Activated T-helper 17 cell treated with anti-CD3 and anti-CD28 coated beads, Interleukin-2, amount 50 U/mL, for 72 hours (primary cell): ENCODE measurements at places on chromosomes 4 and X.

DNA sequence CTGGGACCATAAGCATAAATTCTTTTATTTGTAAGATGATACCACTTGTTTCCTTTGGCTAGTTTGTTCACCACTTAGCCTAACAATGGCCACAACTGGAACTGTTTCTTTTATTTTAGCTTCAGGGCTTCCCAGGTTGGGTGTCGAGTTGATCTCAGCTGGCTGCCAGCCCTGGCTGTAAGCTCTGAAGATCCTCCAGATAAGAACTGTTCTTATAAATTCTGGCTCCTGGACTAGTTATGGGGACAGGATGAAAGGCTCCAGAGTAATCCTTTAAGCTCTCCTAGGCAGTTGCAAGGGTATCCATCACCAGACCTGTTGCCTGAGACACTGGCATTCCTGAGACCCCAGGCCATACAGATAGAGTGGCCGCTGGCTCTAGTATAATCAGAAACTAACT lies 129.4 kb upstream of the ACSL4 start:
- ATAC-seq: no peak

GRCh38 chr4:36841583-36842326 lies 402.8 kb upstream of the NWD2 start:
- ATAC-seq: no peak

GRCh38 chr4:40842725-40843423 lies 93.1 kb downstream of the NSUN7 start:
- ATAC-seq: no peak

GRCh38 chr4:2694691-2695090 lies 61.4 kb downstream of the TNIP2 start:
- no peak for ATAC-seq

GRCh38 chrX:63101879-63102620 lies 249.1 kb downstream of the SPIN4 start:
- ATAC-seq: no peak

DNA sequence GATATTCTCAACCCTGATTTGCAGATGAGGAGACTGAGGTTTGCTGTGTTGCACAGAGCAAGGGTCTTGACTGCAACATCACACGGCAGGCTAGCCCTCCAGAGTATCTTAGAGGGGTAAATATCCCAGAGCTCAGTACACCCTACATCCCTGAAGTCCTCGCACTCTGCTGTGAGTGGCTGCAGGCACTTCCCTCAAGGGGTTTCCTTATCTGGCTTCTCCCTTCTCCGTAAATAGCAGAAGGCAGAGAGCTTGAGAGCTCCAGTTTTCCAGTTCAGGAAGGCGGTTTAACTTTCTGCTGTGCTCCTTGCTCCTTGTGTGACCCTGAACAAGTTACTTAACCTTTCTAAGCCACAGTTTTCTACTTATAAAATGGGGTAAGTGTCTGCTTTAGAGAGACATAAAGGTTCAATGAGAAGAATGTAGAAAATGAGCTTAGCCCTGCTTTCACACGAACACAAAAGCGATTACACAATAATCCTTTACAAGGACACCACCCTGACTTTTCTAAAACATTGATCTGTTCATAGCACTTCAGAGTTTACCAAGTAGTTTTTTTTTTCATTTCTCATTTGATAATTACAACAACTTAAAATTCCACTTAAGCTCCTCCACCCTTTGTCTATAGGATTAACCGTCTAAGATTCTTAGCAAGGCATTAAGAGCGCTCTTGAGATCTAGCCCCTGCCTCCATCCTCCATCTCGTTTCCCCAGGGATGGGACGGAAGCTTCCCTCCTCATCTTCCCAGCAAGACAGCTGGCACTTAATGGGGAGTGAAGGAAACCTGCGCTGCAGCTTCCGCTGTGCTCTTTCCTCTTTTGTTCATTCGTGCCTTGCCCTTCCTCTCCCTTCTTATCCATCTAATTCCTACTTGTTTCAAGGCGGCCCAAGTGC lies 68.4 kb downstream of the TAPT1 start:
- ATAC-seq: no peak

DNA sequence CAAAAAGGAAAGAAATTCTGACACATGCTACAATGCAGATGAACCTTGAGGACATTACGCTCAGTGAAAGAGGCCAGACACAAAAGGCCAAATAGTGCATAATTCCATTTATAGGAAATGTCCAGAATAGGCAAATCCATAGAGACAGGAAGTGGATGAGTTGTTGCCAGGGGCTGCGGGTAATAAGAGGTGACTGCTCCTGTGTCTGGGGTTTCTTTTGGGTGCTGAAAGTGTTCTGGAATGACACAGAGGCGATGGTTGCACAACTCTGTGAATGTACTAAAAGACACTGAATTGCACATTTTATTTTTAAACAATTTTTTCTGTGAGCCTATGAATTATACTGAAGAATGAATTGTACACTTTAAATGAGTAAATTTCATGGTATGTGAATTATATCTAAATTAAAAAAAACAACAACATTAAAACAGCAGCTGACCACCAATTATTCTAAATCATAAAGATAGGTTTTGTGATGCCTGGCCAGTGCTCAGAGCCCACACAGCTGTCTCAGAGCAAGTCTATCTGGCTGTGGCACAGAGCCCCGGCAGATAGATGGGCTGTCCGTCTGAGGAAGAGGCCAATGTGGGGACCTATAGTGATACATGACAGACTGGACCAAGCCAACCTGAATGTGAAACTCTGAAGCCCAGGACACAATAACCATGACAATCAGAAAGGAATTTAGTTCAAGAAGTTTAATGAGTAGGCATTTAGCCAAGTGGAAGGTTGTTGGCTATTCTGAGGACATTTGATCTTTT lies 23.5 kb upstream of the IRAK1 start:
- no peak for ATAC-seq

- ATAC-seq: no peak
These were observed 58.0 kb downstream of the VGLL1 start for GRCh38 chrX:136589966-136590365.

- no peak for ATAC-seq
These were observed 89.9 kb downstream of the SPCS3 start for GRCh38 chr4:176409627-176410026.

GRCh38 chr4:62822306-62822705 lies 1586.9 kb downstream of the TECRL start:
- no peak for ATAC-seq

- ATAC-seq: peak; percentile 53
These were observed 4.0 kb downstream of the DCLK2 start for GRCh38 chr4:150082241-150082640.

DNA sequence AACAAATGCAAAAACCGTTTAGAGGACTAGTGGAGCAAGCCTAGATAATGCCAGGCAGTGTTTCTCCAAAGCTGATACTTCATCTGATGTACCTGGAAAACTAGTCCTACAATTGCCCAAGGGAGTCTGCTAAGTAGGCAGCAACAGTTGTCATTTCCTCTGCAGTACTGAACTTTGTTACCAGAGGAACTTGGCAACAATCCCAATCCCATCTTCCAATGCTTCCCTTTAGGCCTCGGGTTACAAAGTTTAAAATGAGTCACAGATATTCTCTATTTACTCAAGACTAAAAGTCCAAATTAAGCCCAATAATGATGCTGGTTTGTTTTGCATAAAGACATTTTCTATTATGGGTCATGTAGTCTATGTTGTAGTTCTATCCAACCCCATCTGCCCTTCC lies 120.0 kb upstream of the GLRA2 start:
- ATAC-seq: no peak

GRCh38 chr4:16858275-16858752 lies 40.1 kb downstream of the LDB2 start:
- ATAC-seq: no peak

- no peak for ATAC-seq
These were observed 22.9 kb downstream of the KCTD8 start for GRCh38 chr4:44425614-44426208.

- ATAC-seq: no peak
These were observed 31.9 kb downstream of the SLC16A2 start for GRCh38 chrX:74453178-74453577.

GRCh38 chrX:116181300-116181699 lies 10.8 kb downstream of the AGTR2 start:
- ATAC-seq: no peak

GRCh38 chr4:10947898-10948297 lies 263.3 kb upstream of the CLNK start:
- ATAC-seq: no peak

- no peak for ATAC-seq
These were observed 17.3 kb upstream of the CCDC149 start for GRCh38 chr4:24930151-24930550.

DNA sequence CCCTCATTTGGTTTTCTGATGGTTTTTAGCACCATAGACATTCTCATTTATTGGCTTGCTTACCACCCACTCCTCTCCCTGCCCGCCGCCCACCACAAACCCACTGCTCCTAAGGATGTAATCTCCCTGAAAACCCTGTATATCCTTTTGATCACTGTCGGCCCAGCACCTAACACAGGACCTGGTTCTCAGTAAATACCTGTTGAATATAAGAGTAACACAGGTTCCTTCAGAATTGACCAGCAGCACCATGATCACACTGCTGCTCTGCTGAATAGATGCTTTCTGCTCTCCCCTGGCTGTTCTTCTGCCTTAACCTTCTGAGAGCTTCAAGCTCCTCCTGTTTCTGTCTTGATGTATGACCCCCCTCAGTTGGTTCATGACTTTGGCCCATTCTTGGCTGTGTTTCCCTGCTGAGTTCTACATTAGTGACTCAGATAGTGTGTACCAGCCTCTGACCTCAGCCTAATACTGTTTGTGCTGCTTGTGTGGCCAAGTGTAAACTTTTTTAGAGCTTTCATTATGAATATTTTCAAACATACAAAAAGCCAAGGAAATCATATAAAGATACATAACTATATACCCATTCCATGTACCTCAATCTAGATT lies 265.3 kb downstream of the FRMPD4 start:
- ATAC-seq: no peak

DNA sequence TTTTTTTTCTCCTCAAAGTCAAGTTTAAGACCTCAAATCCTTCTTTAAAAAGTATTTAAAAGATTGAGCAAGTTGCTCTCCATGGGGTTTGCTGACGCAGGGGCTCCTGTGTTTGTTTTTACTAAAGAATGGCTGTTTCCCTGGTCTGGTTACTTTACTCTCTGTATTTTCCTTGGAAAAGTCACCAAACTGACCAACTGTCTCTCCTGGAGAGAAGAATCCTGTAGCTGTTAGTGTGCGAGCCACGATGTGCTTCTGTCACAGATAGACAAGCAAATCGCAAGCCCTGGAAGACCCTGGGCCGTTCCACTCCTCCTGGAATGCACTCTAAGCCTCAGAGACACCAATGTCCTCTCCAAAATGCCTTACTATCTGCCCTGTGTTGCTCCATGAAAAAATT lies 212.1 kb downstream of the CHIC2 start:
- no peak for ATAC-seq

DNA sequence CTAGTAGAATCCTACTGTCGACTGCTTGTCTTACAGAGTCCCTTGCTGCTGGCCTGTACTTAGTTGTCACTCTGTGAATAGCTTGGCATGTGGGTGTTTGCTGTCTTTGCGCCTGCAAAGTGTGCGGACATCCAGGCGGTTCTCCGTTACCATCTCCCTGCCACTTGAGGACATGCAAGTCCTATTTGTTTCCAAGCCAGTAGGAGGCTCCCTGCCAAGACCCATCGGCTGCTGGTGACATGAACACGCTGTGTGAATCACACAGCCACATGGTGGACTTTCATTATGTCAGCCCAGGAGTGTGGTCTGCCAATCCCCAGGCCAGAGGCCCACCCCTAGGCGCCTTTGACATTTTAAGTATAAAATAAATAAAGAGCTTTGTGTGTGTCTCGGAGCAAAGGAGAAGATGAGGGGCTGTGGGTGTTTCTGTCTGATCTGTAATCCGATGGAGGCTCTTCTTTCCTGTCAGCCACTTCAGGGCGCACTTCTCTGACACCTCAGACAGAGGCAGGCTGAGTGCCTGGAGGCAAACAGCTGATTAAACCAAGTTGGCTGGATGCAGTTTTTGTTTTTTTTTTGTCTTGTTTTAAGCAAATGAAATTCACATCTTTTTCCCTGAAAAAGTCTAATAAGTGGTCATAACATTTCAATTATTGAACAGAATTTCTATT lies 51.5 kb downstream of the ALPK1 start:
- no peak for ATAC-seq

- ATAC-seq: no peak
These were observed 15.8 kb downstream of the HMX1 start for GRCh38 chr4:8855818-8856245.

GRCh38 chr4:2105559-2105958 lies 46.4 kb downstream of the NAT8L start:
- ATAC-seq: no peak

DNA sequence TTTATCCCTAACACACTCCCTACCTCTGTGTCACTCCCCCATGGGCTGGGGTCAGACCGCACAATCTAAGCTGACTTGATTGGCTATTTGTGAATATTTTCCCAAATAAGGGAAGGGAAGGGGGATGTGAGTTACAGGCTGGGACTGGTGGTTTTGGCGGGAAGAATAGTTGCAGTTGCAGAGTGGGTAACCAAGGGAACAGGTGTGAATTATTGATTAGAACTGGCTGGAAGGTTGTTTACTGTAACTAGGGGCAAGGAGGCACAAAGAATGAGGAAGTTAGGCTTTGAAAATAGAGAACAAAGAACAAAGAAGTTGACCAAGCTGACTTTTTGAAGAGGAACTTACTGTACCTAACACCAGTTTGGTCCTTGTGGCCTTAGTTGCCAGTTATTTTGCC lies 88.0 kb upstream of the XAGE2 start:
- no peak for ATAC-seq

- no peak for ATAC-seq
These were observed at the start of gene MID1 for GRCh38 chrX:10620121-10620699. MID1 (minus strand) TSS chrX:10620585; CDS start chrX:10567547, 53,038 bp downstream.

DNA sequence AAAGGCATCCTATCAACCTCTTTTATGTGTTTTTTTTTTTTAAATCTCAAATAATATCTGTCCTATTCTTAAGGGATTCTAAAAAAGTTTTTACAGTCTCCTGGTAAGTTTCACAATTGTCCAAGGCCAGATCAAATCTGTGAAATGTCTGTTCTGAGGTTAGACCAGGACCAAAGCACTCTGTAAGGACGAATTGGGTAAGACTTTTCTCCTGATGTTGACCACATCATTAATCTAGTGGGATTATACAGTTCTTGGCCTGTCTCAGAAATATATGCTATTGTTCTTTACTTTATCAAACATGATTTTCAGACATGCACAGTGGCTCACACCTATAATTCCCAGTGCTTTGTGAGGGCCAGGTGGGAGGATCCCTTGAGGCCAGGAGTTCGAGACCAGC lies 45.8 kb upstream of the TMEM131L start:
- ATAC-seq: no peak

DNA sequence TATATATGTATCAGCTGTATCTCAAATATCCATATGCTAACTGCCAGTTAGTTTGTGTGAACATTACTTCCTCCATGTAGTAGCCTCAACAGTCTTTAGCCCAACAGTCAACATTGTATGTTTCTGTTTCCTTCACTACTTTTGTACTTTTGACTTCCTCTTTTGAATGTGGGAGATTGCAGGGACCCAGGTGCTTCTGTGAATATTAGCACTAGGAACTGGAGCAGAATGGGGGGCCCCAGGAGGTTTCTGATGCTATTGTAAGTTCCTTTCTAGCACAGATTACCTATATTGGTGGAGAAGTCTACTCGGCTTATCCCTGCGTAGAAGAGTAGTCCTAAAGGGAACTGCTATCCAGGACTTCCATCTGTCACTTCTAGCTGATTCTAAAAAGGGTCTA lies 2.3 kb downstream of the PLAC8 start:
- ATAC-seq: no peak

- ATAC-seq: no peak
These were observed 105.9 kb downstream of the SH3RF1 start for GRCh38 chr4:169164669-169165415.

GRCh38 chrX:24260842-24261550 lies 52.9 kb downstream of the SUPT20HL2 start:
- peak; percentile 69 for ATAC-seq

GRCh38 chrX:40279762-40280161 lies 182.0 kb upstream of the BCOR start:
- no peak for ATAC-seq

GRCh38 chr4:59966758-59967157 lies 1233.4 kb upstream of the ADGRL3 start:
- ATAC-seq: no peak
